ENCODE measurements at places on chromosomes 1 and 21.

GRCh38 chr1:76268341-76268740 lies 193.8 kb downstream of the ST6GALNAC3 start:
- peak; percentile 38 for DNase-seq

- DNase-seq = no peak
Measured at GRCh38 chr1:16115468-16115983, 40.3 kb downstream of the EPHA2 start.

DNA sequence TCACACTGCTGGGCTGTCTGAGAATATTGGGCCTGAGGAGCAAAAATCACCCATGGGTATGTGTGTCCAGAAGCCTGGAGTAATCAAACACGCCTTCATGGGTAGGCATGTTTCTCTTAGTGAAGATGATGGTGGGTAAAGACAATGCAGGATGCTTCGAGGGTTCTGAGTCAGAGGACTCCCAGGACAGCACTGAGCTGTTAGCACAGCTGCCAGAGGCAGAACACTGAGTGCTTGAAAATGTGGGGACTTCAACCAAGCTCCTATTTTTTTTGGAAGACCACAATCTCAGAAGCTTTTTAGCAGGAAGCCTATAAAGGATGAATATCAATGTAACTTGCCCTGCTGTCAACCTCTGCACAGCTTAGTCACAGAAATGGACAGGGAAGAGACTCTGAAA lies 7.9 kb upstream of the NT5C1A start:
- DNase-seq = no peak

GRCh38 chr1:35570589-35571137 lies 2.5 kb upstream of the TFAP2E start:
- DNase-seq = peak; percentile 47

DNA sequence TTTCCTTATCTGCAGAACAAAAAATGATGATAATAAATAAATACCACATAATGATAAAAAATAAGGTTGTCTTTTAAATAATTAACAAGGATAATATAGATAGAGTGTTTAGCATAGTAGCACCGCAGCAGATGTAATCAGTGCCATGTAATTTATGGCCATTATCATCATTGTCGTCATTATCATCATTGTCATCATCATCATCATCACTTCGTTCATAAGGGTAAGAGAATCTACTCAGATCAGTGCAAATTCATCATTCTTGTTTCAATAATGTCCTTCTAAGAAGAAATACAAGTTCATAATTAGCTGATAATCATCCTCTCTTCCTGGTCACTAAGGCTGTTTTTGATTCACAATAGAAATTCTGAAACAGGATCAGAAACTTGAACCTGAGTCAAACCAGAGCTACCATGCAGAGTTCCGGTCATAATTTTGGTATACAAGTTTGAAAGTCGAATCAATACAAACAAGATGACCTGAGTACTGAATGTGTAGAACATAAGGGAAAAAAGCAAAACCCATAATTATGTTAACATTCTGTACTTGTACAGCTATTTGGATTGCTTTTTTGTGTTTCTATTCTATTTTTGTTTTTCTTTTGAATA lies 172.0 kb downstream of the LRRC40 start:
- no peak for DNase-seq

- no peak for DNase-seq
Measured at GRCh38 chr1:237583270-237583669, 307.5 kb downstream of the ZP4 start.

- DNase-seq = no peak
Measured at GRCh38 chr1:215647738-215648137, 80.6 kb downstream of the KCTD3 start.

DNA sequence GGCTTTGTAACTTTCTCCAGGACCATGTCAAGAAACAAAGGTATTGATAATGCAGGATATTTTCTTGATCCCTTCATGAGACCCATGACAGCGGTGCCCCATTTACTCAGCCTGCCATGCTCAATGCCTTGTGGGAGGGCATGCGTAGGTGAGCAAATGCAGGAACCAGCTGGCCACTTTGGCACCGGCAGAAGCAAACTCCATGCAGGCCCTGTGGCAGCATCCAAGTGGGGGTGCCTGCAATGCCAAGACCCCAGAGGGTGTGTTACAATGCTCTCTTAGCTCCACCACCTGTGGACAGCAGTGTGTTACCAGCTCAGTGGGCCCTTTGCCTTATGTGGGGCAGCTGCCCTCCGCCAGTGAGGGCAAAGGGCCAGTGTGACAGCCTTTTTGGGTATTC lies 108.1 kb downstream of the ATP1B1 start:
- DNase-seq = no peak

DNA sequence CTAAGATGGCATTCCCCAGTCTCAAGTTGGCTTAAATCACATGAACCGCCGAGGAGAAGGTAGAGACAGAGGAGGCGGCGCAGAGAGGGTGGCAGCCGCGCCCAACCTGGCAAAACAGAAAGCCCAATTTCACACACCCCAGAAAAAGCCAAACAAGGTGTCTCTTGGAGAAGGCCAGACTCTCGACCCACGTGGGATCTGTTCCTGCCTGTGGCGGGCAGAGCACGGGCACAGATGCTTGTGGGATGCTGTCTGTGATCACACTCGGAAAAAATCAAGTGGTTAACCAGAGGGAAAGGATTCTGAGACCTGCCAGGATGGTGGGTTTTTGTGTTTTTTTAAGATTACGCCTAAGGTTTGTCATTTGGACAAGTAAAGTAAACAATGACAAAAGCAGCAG lies 80.7 kb downstream of the MRPL37 start:
- DNase-seq = no peak

- no peak for DNase-seq
Measured at GRCh38 chr1:110436635-110437034, 14.3 kb upstream of the PROK1 start.

DNA sequence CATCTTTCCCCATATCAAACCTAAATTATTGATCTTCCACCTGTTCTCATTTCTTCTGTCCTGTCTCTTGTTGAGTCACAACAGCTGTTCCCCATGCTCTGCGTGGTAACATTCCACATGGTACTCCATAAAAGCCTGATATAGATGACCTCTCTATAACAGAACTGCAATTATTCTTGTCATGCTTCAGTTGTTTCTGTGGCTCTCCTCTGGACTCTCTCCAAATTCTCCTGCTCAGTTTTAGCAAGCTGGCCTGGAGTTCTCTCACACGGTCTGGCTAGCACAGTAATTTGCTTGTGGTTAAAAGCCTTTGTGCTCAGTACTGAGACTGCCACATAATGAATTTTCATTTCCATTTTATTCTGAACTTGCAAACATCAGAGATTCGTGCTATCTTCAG lies 10.6 kb upstream of the LRRC39 start:
- peak; percentile 2 for DNase-seq

DNA sequence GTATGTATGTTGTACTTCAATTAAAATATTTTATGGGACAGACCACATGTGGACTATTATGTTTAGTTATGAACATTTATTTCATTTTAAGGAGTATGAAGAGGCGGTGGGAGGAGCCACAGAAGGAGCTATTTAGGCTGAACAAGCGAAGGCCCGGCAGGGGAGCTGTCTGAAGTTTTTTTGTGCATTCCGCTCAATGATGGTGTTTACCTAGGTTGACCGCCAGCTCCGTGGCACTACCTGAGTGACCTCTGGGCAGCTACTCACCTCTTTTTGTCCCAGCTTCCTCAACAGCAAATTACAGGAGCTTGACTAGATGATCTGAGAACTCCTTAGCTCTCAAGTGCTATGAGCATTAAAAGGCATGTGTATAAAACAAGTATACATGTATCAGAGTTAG lies 32.7 kb upstream of the C1orf198 start:
- DNase-seq = no peak

DNA sequence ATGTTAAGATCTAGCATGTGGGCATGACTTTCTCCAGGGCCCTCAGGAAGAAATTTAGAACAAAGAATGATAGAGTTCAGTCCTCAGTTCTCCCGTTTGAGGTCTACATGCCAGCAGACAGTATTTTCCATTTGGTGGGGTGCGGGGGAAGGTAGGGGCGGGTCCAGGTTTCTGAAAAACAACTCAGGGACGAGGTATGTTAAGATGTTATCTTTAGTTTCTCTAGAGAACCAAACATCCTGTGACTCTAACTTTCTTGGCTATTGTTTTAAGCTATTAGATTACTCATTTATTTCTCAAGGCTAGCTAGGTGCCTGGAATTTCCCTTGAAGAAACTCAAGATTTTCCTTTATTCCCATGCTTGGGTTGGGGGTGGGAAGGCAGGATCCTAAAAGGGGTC lies 42.3 kb upstream of the SYT14 start:
- no peak for DNase-seq

- DNase-seq = no peak
Measured at GRCh38 chr1:237134929-237135328, 92.9 kb downstream of the RYR2 start.

GRCh38 chr1:12469493-12469892 lies 148.5 kb downstream of the DHRS3 start:
- no peak for DNase-seq

DNA sequence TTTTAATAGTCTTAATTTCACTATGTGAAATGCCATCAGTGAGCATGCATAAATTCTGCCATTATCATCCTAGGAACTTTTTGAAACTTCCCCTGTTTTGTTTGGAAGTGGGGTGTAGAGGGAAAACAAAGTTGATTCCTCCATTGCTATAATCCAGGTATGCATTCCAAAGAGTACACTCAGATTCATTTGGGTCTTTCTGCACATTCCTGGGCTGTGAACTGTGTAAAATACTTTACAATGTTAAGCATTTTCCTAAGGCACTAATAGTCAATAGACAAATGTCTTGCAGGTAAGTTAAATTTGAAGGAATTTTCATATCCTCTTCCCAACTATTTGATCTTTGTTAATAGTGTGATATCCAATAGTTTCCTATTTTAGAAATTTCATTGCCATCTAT lies 36.2 kb downstream of the SGIP1 start:
- DNase-seq = no peak

GRCh38 chr1:6861075-6861724 lies 75.9 kb downstream of the CAMTA1 start:
- DNase-seq = no peak

DNA sequence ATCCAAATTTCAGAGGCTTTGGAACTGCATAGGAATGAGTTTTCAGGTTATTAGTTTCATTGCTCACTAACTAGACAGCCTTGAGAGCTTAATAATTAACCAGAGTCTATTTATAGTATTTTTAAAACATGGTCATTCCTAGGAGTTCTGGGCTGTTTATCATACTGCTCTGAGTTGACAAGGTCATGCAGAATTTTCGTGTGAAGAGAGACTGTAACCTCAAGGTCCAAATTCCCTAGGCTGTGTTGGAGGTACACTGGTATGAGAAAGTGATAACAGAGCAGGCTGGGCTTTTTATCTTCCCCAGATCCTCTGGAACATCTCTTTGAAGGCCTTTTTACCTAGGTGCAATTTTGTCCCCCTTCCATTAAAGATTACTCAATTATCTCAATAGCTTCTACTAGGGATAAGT lies 736.3 kb downstream of the LTN1 start:
- DNase-seq = peak; percentile 56

DNA sequence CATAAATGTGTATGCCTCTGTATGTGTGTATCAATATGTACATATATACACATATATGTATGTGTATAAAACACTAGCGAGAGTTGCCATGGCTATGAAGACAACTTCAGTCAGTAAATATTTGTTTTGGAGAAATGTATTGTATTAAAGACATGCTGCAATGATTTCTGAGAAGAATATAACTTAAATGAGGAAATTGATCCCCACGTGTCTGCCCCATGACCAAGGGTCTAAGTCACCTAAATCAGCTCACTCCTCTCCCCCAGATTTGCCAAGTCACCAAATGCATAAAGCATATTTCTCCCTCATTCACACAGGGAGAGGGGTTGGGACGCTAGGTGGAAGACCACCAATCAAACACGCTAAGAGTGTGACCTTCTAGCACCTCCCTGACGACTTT lies 58.3 kb upstream of the LYST start:
- no peak for DNase-seq

- DNase-seq = no peak
Measured at GRCh38 chr1:110594456-110595352, 11.5 kb downstream of the KCNA2 start.

GRCh38 chr21:38211321-38211720 lies 45.5 kb upstream of the KCNJ15 start:
- no peak for DNase-seq

- no peak for DNase-seq
Measured at GRCh38 chr1:160068225-160068624, 1.7 kb downstream of the KCNJ10 start.

DNA sequence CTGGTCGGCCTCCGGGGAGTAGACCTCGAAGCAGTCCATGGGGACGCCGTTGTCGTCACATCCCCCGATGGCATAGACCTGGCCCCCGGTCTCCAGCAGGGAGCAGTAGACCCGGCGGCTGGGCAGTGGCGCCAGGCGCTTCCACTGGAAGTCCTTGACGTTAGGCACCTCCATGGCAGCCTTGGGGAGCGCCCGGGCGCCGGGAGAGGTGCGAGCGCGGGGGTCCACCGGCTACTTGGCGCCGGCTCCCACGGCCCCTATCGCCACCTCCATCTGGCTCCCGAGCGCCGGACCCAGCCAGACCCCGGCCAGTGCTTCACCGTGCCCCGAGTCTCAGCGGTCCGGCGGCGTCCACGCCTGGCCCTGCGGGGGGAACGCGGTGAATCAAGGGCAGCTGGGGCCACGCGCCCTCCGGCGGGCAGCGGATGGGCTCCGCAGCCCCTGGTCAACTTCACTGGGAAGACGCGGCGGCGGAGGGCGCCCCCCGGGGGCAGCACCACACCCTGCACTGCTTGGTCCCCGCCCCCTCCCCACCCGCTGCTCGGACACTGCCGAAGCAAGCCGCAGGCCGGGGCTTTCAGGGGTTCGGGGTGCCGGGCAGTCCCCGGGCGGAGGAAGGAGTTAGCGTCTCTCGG lies 13.2 kb downstream of the KLHDC8A start:
- no peak for DNase-seq

GRCh38 chr21:26120828-26121227 lies 49.7 kb downstream of the APP start:
- no peak for DNase-seq

- DNase-seq = no peak
Measured at GRCh38 chr1:208028526-208028925, 117.6 kb upstream of the CD34 start.
